ENCODE measurements at places on chromosomes 12 and 14.

GRCh38 chr12:15852383-15852782 is 29.8 kb upstream of the STRAP start:
- no peak for DNase-seq

DNA sequence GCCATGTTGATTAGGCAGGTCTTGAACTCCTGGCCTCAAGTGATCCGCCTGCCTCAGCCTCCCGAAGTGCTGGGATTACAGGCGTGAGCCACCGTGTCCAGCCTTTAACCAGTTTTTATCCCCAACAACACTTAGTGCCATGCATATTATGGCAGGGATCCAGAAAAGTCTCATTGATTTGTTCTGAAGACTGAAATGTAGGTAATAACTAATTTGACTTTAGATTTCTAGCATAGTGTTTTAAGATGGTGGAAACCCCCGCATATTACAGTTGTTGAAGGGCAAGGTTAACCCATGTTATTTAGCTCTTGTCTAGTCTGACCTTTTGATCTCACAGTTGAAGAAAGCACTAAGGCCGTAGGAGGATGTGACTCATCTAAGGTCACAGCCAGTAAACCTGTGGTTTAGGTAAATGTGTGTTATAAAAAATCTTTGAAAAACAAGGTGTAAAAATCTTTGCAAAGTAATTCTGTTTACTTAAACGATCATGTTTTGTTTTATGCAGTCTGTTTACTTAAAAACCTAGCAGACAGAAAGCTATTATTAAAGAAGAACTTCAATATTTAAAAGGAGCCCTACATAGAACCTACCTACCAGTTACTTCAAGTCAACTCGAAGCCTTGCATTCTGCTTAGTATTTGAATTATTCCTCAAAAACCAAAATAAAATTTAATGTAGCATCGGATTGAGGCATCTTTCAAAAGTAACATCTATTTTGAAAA is 24.8 kb downstream of the BICDL1 start:
- peak; percentile 90 for DNase-seq

DNA sequence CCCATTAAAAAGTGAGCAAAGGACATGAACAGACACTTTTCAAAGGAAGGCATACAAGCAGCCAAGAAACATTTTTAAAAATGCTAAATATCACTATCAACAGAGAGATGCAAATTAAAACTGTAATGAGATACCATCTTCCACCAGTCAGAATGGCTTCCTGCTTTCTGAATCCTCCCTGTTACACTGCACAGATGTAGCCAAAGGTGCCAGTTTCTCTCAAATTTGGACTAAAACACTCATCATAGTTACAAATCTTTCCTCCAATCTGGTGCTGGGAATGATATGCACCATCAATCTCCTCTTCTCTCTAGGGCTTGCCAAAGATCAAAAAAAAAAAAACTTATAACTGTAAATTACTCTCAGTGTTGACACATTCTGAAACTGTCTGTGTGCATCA is 311.8 kb upstream of the CLEC14A start:
- DNase-seq, result no peak

- no peak for DNase-seq
Measured at GRCh38 chr14:51597261-51598001, 54.3 kb upstream of the FRMD6 start.

DNA sequence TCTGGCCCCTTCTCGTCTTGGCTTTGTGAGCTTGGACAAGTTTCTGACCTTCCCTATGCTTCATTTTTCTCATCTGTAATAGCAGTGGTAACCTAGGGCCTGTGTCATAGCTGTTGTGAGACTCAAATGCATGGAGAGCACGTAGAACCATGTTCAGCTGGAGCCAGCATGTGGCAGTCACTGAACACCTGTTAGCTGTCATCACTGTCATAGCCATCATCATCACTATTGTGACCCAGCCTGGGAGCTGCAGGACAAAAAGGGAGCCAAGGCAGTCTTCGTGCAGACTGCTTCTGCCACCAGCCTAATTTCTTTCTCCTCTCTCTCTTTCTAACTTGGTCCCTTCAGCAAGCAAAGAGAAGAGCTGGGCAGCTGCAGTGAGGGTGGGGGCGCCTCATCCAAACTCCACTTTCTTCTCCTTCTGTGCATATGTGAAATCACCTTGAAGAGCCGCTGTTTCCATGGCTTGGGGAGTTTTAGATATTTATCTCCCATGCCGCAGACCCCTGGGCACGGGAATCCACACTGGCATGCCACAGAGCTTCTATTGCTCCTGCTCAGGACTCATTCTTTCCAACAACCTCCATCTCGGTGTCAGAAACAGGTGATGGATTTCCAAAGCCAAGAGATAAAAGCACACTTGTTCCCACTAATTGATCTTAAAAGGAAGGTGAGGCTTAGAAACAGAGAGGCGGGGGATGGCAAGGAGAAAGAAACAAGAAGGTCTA is 87.0 kb downstream of the SRRM4 start:
- no peak for DNase-seq

- peak; percentile 24 for DNase-seq
Measured at GRCh38 chr12:6697584-6698351, 2.8 kb downstream of the PIANP start.

DNA sequence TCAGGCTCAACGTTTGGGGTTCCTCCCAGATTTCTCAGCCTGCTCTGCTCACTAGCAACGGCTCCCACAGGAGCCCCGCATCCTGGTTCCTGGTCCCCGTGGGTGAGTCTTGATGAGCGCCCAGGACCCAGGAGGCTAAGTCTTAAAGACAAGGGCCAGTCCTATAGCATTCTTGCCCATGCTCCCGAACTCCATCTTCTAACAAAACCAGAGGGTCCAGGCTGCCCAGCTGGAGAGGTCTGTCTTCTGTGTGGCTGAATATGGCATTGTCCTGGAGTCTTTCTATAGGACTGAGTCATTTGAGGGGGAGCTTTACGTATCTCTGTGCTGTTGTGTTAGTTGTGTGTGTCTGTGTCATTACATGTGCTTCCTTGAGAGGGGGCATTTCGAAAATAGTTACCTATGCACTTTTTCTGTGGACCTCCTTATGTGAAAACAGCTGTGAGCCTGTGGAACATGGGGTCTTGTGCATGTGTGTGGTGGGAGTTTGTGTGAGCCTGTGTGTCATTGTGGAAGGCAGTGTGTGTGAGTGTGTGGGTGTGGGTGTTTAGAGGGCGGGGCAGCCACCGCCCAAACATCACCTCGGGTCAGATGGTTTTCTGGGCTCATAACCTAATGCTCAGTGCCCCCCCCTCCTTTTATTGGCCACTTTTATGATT is 9.1 kb upstream of the TBX5 start:
- DNase-seq, result no peak

GRCh38 chr12:75505706-75506312 is 5.6 kb downstream of the KRR1 start:
- DNase-seq, result peak; percentile 50

DNA sequence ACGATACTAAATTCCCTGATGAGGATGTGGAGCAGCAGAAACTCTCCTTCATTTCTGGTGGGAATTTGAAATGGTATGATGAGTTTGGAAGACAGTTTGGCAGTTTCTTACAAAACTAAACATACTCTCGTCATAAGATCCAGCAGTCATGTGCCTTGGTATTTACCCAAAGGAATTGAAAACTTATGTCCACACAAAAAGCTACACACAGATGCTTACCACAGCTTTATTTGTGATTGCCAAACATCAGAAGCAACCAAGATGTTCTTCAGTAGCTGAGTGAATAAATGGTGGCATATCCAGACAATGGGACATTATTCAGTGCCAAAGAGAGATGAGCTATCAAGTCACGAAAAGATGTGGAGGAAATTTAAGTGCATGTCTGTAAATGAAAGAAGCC is 10.7 kb upstream of the APOLD1 start:
- no peak for DNase-seq

- no peak for DNase-seq
Measured at GRCh38 chr14:95200404-95200803, 43.1 kb upstream of the DICER1 start.

DNA sequence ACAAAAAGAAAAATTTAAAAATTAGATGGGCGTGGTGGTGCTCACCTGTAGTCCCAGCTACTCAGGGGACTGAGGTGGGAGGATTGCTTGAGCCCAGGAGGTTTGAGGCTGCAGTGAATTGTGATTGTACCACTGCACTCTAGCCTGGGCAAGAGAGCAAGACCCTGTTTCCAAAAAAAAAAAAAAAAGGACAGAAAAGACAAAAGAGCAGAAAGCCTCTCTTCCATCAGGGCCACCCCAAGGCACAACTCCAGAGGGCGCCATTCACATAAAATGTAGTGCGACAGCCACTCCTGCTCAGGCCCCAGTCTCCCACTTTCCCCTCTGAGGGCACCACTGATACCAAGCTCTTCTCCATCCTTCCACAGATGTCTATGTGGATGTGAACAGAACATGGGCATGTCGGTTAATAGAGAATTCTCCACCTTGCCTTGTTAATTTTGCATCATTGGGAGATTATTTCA is 41.8 kb downstream of the DGLUCY start:
- DNase-seq, result no peak

DNA sequence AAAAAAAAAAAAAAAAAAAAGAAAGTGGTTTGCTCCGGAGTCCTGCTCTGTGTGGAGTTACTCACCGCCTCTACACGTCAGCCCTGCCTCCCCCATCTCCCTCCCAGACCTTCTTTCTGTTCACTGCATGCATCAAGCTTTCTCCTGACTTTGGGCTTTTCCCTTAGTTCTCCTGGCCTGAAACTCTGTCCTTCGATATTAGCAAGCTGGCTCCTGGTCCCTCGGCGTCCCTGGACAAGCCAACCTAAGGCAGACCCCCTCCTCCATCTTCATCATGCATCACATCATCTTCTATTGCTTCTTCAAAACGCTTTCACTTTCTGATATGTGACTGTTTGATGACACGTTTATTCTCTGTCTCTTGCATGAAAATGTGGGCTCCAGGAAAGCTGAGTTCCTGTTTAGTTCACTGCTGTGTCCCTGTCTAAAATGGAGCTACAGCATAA is 40.6 kb downstream of the SLC15A4 start:
- DNase-seq, result peak; percentile 36

GRCh38 chr12:48216785-48217184 is 13.7 kb upstream of the OR10AD1 start:
- DNase-seq, result no peak
